NCI-H1930 (cell line): ENCODE measurements at places on chromosomes 3 and 15.

DNA sequence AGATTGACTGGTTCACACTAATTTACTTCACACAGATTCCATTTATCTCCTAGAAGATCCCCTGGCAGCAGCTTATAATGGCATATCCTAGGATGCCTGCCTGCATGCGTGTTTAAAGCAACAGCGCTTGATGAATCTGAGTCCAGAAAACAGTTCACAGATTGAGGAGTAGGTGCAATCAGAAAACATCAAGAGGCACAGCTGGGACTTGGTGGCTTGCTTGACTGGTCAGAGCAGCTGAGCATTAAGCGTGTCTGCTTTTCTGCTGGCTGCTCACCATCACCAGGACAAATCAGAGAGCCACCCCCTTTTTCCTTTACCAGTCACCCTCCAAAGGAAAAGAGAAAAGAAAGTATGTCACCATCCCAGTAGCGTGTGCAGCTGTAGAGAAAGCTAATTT, 223.6 kb downstream of the WDR72 start:
- DNase-seq, result no peak

GRCh38 chr15:80822676-80823075, 43.5 kb downstream of the CEMIP start:
- DNase-seq, result no peak

- no peak for DNase-seq
These were observed 76.7 kb upstream of the DCBLD2 start for GRCh38 chr3:98978068-98978811.

GRCh38 chr3:66386011-66386924, 114.6 kb downstream of the LRIG1 start:
- DNase-seq, result no peak

- DNase-seq, result no peak
These were observed 16.0 kb downstream of the SLC51A start for GRCh38 chr3:196232154-196232881.

GRCh38 chr3:188002626-188003138, 151.3 kb upstream of the LPP start:
- DNase-seq, result no peak

DNA sequence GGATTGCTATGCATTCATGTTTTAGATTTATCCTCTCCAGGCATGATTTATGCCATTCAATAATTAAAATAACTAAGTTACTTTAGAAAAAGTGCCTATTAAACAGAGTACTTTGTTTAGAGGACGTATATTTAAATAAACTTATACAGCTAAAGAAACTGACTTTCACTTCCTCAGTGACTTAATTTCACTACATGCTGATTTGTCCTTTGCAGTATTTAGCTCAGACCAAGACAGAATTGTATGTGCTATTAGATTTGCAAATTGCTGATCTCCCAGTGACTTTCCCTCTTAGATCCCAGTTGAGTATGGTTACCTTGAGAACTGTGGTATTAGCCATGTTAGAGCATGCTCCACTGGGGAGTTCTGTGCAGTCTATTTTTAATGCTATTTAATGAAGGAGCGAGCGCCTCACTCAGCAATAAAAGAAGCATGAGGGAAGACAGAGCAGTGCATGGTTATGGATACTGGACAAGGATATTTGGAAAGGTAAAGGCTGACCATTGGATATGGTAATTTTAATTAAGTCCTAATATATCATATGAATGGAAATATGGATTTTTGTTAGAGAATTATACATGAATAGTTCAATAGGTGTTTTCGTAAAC, 2.7 kb downstream of the ARPP21 start:
- DNase-seq, result no peak
